IMR-90 (cell line): ENCODE measurements at places on chromosomes 7 and 10.

DNA sequence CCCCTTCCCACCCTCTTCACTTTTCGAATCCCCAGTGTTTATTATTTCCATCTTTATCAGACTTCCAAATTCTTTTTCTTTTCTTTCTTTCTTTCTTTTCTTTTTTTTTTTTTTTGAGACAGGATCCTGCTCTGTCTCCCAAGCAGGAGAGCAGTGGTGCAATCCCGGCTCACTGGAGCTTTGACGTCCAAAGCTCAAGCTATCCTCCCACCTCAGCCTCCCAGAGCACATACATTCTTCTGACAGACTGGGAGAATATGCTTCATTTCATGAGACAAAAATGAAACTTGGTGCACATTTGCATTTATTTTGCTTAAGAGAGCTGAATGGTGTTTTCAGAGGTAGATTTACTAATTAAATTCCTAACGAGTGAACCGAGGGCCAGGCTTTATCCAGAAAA, 80.1 kb upstream of the FZD8 start:
- DNase-seq: no peak
- no peak overlapping the region for H3K27ac ChIP-seq
- H3K27me3 ChIP-seq: peaks cover 26% of the 10 kb centered on the region
- H3K4me3 ChIP-seq: no peak overlapping the region
- H3K4me1 ChIP-seq: no peaks in the 10 kb centered on the region

DNA sequence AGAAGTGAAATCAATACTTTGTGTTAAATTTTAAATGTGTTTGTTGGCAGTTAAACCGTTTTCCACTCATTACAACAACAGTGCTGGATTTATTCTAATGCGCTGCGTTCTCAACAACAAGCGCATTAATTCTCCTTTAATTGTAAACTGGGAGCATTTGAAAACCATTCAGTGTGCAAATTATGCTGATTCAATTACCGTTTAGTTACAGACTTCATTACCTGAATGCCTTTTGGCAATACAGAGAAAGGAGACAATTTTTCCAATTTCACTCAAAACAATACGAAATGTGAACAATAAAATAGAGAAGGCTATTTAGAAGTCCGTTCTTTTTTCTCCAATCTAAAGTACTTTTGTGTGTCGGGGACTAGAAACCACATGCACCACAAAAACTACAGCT, 4.2 kb downstream of the NXPH1 start:
- no peak for DNase-seq
- H3K27me3 ChIP-seq: peaks cover 1% of the 10 kb centered on the region; the same call in 1 of the 2 replicates
- H3K4me1 ChIP-seq: no peaks in the 10 kb centered on the region
- no peak overlapping the region for H3K27ac ChIP-seq

DNA sequence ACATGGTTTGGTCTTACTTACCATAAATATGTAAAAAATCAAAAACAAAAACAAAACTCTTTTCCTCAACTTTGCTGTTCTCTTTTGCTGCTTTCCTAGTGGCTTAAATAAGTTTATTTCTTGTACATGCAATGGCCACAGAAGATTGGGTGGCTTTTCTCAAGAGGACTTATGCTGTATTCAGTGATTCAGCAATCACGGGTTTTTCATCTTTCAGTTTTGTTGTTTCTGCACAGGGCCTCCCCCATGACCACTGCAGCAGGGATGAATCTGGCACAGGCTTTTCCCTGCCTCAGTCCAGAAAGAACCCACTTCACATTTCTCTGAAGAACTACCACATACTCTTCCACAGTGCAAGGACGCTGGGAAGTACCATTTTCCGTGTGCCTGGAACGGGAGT, 355.0 kb downstream of the RNLS start:
- no peaks in the 10 kb centered on the region for H3K27me3 ChIP-seq
- H3K27ac ChIP-seq: no peak overlapping the region
- DNase-seq: no peak
- peaks cover 3% of the 10 kb centered on the region; the same call in 1 of the 2 replicates for H3K4me1 ChIP-seq
- no peak overlapping the region for H3K4me3 ChIP-seq

- H3K4me1 ChIP-seq: no peaks in the 10 kb centered on the region
- DNase-seq: no peak
- H3K27me3 ChIP-seq: peaks cover 96% of the 10 kb centered on the region
- H3K27ac ChIP-seq: no peak overlapping the region
Observed at GRCh38 chr10:100735337-100736143, 9.8 kb upstream of the PAX2 start.

- no peaks in the 10 kb centered on the region for H3K36me3 ChIP-seq
- H3K27me3 ChIP-seq: no peaks in the 10 kb centered on the region
- H3K27ac ChIP-seq: no peak overlapping the region
- no peak for DNase-seq
- H3K4me1 ChIP-seq: no peaks in the 10 kb centered on the region
Observed at GRCh38 chr10:59657724-59658123, 51.9 kb downstream of the SLC16A9 start.

GRCh38 chr10:119313644-119314043, 106.3 kb downstream of the GRK5 start:
- H3K4me1 ChIP-seq: peaks cover 50% of the 10 kb centered on the region
- H3K4me3 ChIP-seq: no peak overlapping the region
- no peaks in the 10 kb centered on the region for H3K27me3 ChIP-seq
- H3K36me3 ChIP-seq: peaks cover 3% of the 10 kb centered on the region; the same call in 1 of the 2 replicates
- DNase-seq: no peak
- H3K27ac ChIP-seq: no peak overlapping the region

GRCh38 chr10:12381536-12382156, 32.3 kb downstream of the CAMK1D start:
- no peaks in the 10 kb centered on the region for H3K36me3 ChIP-seq
- DNase-seq: no peak
- no peaks in the 10 kb centered on the region for H3K27me3 ChIP-seq

DNA sequence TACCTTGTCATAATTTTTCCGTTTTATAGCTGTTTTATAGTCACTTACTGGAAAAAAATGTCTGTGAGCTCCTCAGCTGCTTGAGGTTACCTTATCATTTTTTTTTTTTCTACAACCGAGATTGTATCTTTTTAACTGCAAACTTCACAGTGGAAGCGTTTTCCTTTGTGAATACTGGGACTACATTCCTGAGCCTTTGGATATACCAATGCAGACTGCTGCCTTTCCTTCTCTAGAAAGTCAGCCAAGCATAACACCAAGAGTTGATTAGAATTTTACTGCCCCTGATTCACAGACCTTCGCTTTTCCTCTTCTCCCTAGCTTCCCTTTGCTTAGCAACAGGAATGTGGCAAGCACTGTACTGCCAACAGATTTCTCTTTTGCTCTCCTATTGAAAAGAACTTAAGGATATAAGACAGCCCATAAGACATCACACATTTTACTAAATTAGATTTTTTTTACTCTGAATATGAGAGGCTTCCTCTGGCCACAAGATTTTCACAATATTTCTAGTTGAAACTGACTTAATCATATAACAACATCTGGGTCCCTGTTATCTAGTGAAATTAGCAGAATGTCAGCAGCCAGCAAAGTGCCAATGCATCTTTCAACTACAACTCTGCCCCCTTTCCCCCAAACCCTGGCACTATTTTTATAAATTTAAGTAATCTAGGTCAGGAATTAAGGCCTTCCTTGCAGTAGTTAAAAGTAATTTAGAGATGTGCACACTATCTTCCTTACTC, 170.6 kb downstream of the PRKG1 start:
- H3K36me3 ChIP-seq: no peaks in the 10 kb centered on the region
- no peak overlapping the region for H3K27ac ChIP-seq
- no peak overlapping the region for H3K4me3 ChIP-seq

GRCh38 chr7:92613720-92614119, 23.5 kb upstream of the FAM133B start:
- H3K27me3 ChIP-seq: no peaks in the 10 kb centered on the region
- H3K4me1 ChIP-seq: peaks cover 14% of the 10 kb centered on the region
- H3K36me3 ChIP-seq: peaks cover 26% of the 10 kb centered on the region
- no peak for DNase-seq

DNA sequence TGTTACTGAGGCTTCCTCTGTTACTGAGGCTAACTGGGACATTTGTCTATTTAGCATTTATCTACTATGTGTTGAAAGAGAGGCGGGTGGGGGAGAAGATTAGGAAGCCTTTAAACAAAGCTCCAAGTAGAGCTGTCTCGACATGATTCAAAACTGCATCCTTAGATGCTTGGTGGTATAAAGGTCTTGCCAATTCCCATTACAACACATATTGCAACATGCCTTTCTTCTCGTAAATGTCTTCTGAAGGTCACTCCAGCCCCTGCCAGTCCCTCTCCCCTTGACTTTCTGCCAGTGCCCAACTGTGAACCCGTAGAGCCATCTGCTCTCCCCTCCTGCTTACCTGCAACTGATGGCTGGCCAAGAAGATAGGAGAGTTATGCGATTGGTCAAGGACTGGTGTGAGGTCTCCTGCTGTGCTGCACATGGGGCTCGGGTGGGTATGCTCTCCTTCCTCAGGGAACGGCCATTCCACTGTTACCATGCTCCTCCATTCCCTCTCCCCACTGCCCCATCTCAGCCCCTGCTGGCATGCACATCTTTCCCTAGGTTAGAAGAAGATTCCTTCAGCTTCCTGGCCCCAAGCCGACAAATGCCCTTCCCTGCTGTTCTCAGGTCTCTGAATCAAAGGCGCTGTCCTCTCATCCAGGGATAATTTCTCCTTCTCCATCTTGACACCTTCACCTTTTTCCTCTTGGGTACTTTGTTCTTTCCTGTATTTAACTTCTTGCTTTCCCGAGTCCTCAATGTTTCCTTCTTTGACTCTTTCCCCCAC, 43.6 kb upstream of the ZNF32 start:
- H3K36me3 ChIP-seq: no peaks in the 10 kb centered on the region
- H3K27ac ChIP-seq: 0 out of 2 replicates have a peak overlapping the region, but pooled peaks have one; percentile 14
- DNase-seq: peak; percentile 28
- H3K4me1 ChIP-seq: peaks cover 8% of the 10 kb centered on the region; the same call in 1 of the 2 replicates
- H3K4me3 ChIP-seq: no peak overlapping the region

DNA sequence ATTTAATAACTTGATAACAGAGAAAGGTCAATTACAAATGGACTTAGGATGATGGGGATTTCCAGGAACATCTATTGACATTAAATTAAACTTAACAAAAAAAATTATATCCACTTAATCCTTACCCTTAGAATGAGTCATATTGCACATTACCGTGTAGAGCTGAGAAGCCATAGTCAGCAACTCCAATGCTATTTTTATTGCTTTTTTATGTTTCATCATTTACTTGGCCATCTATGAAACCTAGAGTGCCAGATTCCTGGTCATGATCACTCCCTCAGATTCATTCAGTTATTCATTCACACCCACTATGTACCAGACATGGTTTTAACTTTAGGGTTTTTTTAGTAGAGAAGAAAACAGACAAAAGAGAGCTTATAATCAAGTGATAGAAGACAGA, 1180.4 kb downstream of the CNTNAP2 start:
- H3K36me3 ChIP-seq: no peaks in the 10 kb centered on the region
- no peaks in the 10 kb centered on the region for H3K4me1 ChIP-seq
- no peak for DNase-seq
- no peak overlapping the region for H3K27ac ChIP-seq
- H3K27me3 ChIP-seq: no peaks in the 10 kb centered on the region
